ENCODE measurements at places on chromosomes 12 and 14.

DNA sequence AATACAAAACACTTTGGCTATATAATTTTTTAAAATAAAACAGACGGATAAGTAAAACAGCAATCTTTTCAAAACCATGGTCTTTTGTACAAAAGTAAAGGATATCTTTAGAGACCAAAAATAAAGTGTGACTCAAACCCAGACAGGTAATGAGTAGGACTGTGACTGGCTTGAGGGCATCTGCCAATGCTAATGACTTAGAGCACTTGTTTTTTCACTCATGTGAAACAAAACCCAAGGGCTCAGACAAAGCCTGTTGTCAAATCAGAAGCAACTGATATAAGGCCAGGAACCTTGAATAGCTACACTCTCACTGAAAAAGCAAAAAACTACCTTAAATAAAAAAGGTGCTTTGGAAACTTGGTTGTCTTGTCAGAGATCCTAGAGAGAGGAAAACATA, 357.4 kb downstream of the TMEM117 start:
- DNase-seq, result no peak

GRCh38 chr12:117126335-117126734, 27.1 kb upstream of the TESC start:
- DNase-seq, result no peak

DNA sequence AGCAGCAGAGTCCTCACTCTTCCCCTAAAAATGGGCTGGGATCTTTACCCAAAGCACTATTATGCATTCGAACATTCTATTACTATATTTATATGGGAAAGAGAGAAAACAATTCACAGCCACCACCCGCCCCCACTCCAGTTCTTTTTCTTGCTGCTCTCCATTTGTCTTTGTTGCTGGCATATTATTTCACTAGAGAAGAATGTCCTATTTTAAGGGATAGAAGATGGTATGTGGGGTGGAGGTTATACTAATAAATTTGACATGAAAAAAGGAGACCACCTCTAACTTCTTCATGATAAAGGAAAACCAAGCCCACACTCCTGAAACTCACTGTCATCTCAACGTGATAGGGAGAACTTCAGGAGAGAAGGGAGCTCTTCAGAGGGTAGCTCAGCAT, 28.5 kb upstream of the NTF3 start:
- DNase-seq, result no peak

- no peak for DNase-seq
Measured at GRCh38 chr14:72514660-72515025, 379.3 kb downstream of the DPF3 start.

DNA sequence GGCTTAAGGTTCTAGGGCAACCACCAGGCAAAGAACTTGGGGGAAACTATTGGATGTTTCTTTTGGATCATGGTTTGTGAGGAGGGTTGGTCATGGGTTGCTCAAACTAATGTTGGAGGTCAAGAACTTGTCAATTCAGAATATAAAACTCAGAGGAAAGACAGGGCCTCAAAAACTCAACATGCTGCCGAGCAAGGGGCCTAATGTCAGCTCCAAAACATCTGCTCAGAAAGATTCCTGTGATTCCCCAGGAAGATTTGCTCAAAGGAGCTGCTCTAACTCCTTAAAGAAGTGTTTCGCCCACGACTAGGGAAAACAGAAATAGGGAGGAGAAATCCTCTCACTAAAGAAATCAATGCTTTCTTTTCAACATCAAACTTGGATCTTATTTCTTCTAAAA, 3.7 kb upstream of the IGF1 start:
- no peak for DNase-seq
